ENCODE measurements at places on chromosomes 6 and 20. TPM values are rescaled to one million over a fixed set of nuclear protein-coding genes. Genes with fewer than 3 reads are reported as not detected.

Gene PRL
- total RNA-seq, result 0.58 TPM

Gene TFAP2A
- 1.9 TPM for total RNA-seq

Gene HRH3
- total RNA-seq, result not detected

Gene NPEPL1
- 42.3 TPM for total RNA-seq

Gene DPPA5
- total RNA-seq, result not detected

Gene ZSCAN16
- total RNA-seq, result 3.4 TPM

Gene HMGCLL1
- 0.29 TPM for total RNA-seq

Gene GMPR
- 5.9 TPM for total RNA-seq

Gene RPL10A
- total RNA-seq, result 919 TPM

Gene PHF1
- total RNA-seq, result 42.5 TPM

Gene GSTA3
- total RNA-seq, result not detected

Gene SMOC2
- total RNA-seq, result 46.3 TPM

Gene ADGB
- total RNA-seq, result not detected

Gene FAM209B
- total RNA-seq, result 0.51 TPM

GRCh38 chr6:35427851-35428321 lies 24.3 kb upstream of the FANCE start:
- no peak for DNase-seq

DNA sequence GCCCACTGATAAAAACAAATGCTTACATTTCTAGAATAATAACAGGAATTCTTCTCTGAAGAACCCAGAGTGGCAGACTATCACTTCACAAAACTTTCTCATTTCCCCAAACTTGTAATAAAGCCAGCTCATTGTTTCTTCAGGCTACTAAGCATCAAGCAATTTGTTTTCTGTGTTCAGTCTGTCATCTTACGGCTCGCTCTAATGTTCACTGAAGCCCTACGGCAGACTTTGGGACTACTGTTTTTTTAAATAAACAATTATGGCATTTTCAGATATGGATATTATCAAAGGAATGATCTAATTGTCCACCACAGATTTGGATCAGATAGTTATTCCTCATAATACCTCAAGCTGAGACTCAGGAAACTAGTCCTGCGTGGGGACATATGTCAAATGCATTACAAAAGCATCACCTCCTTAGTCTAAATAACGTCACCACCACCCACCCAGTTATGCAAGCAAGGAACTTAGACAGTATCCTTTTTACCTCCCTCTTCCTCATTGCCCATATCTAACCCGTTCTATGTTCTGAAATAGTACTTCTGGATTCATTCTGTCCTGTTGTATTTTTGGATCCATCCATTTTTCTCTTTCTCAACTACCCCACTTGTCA lies 415.1 kb downstream of the PLCB1 start:
- no peak for DNase-seq

DNA sequence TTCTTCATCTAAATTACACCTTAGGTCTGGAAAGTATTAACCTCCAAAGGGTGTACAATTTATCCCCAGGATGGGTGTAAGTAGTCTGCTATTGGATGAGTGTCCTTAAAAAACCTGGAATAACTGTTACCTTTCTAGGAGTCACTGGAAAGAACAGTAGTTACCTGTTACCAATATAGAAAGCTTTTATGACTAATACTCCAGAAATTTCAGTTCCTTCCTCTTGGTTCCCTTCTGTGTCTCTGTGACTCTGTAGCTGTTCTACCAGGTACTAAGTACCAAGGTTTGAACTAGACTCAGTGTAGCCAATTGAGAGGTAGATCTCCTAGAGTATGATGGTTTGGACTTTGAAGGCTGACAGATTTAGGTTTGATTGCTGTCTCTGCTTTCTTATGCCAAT lies 47.0 kb upstream of the TBX18 start:
- DNase-seq, result no peak

- DNase-seq, result no peak
Observed at GRCh38 chr6:154167126-154167525, 128.1 kb downstream of the OPRM1 start.

DNA sequence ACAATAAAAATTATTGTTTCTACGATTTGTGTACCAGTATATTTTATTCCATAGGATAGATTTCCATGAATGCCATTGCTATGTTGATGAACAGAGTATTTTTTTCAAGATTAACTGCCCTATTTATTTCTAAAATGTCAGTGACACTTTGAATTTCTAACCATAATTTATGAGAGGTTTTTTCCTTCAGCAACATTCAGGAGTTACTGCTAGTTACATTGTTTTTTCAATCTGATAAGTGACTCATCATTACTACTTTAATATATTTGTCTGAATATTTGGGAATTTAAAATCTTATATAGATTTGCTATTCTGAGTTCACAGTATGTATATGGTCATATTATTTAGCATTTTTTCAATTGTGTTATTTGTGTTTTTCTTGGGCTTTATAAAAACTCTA lies 6.0 kb upstream of the OR2B6 start:
- no peak for DNase-seq

GRCh38 chr6:129489215-129489765 lies 220.7 kb downstream of the ARHGAP18 start:
- DNase-seq, result no peak

- no peak for DNase-seq
Observed at GRCh38 chr20:48024539-48024938, 239.3 kb upstream of the SULF2 start.

DNA sequence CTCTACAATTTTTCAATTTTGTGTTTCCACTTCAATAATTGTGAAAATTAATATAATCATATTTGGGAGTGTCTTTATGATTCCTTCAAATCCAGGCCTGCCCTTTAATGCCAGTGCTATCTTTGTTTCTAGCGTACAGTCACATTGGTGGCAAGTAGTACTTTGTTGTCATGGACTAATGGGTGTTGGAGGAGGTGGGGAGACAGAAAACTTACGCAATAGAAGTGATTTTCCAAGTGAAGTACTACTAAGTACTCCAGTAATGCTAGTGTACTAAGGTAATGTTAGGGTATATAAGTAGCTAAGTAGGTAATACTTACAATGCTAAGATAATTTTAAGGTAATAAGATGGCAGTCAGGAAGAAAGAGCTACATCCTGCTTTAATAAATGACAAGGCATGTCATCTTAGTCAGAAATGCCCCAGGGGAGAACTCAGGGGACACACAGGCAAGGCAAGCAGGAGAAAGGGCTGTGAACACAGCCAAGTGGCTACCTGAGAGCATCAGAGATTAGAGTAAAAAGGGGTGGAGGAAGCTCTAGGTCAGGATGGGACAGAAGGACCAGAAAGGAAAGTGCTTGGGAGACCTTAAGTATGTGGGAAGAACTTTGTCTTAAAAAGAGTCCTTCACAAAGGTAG lies 217.2 kb upstream of the PRDM1 start:
- no peak for DNase-seq

DNA sequence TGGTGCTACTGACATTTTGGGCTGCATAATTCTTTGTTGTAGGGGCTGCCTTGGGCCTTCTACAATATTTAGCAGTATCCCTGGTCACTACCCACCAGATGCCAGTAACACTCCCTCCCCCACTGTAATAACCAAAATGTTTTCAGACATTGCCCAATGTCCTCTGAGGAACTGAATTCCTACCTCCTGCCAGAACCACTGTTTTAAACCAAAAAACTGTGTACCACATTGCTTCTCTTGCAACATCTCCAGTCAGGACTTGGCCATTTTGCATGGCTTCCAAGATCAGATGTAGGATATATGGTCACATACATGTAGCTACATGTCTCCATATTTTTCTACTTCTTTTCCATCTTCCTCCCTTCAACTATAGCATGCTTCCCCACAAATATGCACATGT lies 97.4 kb upstream of the IFNGR1 start:
- DNase-seq, result no peak

DNA sequence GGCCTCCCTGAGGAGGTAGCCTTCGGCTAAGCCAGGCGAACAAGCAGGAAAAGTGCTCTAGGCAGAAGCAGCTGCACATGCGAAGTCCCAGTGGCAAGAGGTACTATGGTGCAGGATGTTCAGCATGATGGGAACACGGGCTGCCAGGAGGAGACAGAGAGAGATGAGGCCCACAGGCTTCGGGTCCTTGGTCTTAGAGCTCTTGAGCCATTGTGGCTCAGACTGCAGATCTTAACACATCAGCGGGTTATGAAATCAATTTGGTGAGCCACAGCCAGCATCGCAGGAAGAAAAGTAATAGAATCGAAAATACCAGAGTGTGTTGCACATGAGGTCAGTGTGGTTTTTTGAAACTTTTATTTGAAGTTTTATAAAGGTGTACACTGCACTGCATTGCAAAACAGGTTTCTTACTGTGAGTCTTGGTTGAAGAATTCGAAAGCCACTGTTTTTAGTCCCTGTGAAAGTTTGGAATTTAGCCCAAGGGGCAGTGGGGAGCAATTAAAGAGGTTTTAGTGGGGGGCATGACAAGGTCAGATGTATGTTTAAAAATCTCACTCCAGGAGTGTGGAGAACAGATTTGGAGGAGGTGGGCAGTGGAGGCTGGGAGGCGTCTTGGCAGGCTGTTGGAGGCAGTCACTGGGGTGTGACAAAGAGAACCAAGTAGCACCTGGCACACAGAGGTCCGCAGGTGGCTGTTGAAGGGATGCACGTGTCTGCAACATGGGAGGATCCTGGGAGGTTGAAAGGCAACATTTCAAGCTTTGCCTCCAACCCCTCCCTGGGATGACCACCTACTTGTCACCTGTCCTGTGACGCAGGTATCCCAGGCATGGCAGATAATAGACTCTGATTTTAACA lies 69.3 kb downstream of the EYA2 start:
- DNase-seq, result no peak

GRCh38 chr6:130000526-130001421 lies 17.6 kb upstream of the L3MBTL3 start:
- no peak for DNase-seq

DNA sequence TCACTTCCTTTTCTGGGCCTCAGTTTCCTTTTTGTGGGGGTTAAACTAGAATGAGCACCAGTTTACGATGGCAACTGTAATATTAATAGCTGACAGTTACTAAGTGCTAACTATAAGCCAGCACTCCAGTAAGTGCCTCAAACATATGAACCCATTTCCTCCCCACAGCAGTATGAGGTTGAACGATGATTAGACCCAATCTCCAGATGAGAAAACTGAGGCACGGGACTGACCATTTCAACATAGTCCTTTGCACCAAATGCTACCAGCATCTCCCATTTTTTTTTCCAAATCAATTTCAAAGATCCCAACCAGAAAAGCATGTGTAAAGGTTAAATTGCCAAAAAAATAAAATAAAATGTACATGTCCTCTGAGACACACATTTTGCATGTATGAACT lies 7.1 kb downstream of the SLC13A3 start:
- no peak for DNase-seq

DNA sequence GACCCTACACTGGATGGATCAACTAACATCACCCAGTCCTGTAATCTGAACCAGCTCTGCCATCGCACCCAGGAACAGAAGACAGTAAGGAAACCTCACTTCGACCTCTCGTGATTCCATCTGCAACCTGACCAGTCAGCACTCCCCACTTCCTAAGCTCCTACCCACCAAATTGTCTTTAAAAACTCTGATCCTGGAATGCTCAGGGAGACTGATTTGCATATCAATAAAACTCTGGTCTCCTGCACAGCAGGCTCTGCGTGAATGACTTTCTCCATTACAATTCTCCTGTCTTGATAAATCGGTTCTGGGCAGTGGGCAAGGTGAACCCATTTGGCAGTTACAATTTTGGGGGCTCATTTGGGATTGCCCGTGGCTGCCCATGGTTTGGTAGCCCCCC lies 18.3 kb upstream of the AGPAT4 start:
- DNase-seq, result no peak

Measured in mesenteric fat pad (tissue), 1 donor.